NCI-H1436 (cell line): ENCODE measurements at places on chromosomes 4 and X.

DNA sequence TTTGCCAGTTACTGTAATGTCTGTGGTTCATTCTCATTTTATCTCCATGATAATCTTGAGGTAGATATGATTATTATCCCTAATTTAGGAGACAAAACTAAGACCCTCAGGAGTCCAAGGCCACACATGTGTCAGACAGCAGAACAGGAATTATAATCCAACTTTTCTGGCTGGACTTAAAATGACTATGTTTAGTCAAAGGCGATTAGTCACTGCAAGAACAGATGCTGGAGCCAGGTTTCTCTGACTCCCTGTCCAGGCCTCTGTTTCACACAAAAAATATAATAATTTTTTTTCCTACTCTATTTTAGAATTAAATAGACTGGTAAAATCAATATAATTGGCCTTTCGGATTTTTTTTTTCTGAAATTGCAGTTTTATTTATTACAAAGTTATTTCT lies 56.7 kb upstream of the TMEM131L start:
- no peak for DNase-seq

GRCh38 chrX:323721-324628 lies 5.4 kb upstream of the GTPBP6 start:
- no peak for DNase-seq

DNA sequence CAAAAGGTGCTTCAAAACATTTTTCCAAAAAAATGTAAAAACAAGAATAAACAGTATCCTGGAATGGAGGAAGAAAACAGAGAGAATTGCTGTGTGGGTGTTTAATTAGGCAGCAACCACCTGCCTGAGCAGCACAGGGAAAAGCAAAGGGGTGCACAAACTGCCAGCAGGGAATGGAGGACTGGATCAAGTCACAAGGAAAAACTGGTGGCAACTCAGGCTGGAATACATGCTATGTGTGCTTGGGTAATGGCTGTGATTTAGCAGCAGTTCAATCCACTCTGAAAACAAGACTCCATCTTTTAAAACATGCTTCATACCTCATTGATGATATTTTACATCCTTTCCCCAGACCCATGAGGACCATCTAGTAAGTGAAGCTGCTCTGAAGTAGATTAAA lies 179.5 kb downstream of the HS6ST2 start:
- DNase-seq = no peak

- DNase-seq = no peak
Observed at GRCh38 chrX:7092543-7092942, 55.0 kb upstream of the STS start.

DNA sequence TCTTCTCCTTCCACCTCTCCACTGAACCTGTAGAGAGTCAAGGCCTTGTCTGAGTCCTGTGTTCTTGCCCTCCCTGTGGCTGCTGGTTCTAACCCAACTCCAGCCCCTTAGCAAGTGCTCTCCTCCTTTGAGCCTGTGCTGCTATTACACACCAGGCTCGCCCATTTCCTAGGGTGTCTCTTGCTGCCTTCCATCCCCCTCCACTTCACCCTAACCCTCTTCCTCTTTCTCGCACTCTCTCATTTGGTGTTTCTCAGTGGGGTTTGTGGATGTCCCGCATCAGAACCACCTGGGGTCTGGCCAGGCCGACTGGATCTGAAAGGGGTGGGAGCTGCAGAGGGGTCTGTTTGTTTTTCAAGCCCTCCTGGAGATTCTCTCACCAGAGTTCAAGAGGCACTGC lies 156.7 kb downstream of the SPRY1 start:
- no peak for DNase-seq

- DNase-seq = no peak
Observed at GRCh38 chr4:173057901-173058300, 110.7 kb upstream of the GALNT7 start.

GRCh38 chr4:161919442-161920220 lies 244.2 kb downstream of the FSTL5 start:
- DNase-seq = no peak

- no peak for DNase-seq
Observed at GRCh38 chr4:135282676-135283075, 1081.1 kb upstream of the PABPC4L start.

- no peak for DNase-seq
Observed at GRCh38 chr4:169604131-169604900, 8.1 kb downstream of the NEK1 start.

DNA sequence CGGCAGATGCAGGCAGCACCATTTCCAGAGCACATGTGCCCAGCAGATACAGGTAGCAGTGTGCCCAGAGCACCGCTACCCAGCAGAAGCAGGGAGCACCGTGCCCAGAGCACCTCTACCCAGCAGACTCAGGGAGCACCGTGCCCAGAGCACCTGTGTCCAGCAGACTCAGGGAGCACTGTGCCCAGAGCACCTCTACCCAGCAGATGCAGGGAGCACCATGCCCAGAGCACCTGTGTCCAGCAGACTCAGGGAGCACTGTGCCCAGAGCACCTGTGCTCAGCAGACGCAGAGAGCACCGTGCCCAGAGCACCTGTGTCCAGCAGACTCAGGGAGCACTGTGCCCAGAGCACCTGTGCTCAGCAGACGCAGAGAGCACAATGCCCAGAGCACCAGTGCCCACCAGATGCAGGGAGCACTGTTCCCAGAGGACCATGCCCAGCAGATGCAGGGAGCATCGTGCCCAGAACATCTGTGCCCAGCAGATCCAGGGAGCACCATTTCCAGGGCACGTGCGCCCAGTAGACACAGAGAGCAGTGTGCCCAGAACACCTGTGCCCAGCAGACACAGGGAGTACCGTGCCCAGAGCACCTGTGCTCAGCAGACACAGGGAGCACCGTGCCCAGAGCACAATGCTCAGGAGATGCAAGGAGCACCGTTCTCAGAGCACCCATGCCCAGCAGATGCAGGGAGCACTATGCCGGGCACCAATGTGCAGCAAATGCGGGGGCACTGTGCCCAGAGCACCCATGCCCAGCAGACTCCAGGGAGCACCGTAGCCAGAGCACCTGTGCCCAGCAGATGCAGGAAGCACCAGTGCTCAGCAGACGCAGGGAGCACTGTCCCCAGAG lies 236.4 kb downstream of the DHRSX start:
- DNase-seq = no peak

DNA sequence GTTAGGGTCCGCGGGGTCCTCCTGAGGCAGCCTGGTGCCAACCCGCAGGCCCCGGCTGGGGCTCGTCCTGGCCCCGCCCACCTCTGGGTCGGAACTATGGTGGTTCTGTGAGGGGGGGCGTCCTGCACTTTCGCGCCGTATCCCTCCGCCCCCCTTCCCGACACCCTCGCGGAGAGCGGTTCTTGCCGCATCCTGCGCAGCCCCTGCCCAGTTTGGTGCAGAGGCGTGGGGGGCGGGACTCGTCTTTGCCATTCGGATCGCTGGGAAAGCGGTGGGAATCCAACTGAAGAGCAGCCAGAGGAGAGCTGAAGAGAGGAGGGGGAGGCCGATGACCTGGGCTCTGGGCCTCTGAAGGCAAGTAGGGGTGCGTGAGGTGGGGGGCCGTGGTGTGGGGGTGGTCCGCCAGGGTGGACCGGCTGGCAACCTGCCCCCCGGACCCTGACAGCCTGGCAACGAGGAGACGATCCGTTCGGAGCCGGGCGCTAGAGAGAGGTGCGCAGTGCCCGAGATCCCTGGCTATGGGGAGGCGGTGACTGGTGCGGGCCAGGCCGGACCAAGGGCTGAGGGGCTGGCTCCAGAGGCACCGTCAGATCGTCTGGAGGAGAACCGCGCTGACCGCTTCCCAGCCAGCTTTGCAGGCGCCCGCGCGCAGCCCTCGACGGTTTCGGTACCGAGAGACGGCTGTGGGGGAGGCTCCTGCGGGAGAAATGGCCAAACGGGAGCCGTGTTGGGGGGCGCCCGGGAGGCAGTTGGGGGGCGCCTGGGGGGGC lies at the start of gene GPRASP1:
Gene GPRASP1, plus strand, starts transcription at position 242 of the 770 bp plus-strand sequence. CDS start 2,431 bp downstream, outside the sequence.
- peak; percentile 41 for DNase-seq

DNA sequence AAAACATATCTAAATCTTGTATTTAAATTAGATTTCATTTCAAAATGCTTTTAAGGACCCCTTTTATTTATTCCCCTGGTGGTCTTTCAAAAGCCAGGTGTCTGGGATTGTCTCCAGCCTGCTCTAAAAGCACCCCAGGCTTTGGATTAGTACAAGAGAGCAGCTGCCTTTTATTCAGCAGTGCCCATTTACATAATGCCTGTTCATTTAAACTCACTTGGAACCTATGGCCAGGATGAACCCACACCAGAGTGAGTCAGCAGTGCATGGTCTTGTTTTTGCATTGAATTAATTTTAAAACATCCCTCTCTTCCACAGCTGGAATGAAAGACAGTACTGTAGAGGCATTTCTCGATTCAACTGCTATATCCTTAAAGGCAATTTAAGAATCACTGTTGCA lies 64.1 kb upstream of the TENM3 start:
- DNase-seq = peak; percentile 73

DNA sequence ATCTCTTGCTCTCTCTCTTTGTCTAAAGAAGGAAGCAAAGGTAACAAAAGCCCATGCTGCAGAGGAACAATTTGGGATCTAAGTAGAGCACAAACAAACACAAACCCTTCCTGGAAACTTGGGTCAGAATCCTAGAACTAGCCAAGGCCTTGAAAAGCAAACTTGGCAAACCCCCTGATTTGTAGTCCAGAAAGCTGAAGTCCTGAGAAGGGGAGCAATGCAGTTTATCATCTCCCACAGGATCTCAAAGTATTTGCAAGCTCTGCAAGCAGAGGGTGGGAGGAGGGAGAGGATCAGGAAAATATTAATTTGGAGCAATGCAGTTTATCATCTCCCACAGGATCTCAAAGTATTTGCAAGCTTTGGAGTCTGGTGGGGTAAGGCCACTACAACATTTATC lies 379.5 kb upstream of the FGF13 start:
- DNase-seq = no peak

GRCh38 chr4:7421356-7422150 lies 13.2 kb downstream of the PSAPL1 start:
- no peak for DNase-seq

DNA sequence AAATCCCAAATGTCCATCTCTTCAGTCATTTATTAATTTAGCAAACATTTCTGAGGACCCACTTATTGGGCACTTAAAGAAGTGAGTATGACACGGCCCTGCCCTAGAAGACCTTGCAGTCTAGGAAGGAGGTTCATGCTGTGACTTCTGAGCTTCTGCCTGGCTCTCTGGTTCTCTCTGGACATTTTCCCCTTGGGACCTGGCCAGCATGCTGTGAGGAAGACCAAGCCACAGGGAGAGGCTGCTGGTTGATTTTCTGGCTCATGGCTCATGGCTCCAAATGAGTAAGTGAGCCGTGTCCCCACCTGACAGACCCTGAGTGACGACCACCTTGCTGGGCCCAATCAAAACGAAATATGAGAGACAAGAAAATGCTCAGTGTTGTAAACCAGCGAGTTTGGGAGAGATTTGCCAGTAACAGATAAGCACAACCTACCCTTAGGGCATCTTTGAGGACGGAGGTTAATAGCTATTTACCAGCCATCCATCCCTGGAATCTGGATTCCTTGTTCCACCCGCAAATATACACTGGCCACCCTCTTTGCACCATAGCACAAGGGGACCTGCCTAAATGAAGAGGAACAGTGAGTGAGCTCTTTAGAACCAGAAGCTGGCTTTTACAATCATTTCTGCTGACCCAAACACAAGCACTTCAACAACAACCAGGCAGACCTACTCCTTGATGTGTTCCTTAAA lies 876 bp downstream of the MPP1 start:
- DNase-seq = no peak

GRCh38 chrX:57677132-57677858 lies 2.8 kb downstream of the NLRP2B start:
- DNase-seq = no peak

DNA sequence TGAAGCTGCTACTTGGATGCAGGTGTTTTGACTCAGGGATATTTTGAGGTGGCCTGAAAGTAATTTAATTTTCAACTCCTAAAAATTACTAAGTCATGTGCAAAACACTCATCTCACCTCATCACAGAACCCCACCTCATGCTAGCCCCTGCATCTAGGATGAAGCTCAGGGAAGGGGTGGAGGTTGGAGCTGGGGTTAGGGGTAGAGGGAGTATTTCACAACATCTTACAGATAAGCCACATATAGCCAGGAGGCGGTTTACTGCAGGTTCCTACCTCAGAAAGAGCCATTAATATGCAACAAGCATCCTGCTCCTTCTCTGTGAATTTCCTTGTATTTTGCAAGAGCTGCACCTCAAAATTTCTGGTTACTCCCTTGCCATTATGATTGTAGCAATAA lies 70.5 kb upstream of the TSPAN5 start:
- no peak for DNase-seq

DNA sequence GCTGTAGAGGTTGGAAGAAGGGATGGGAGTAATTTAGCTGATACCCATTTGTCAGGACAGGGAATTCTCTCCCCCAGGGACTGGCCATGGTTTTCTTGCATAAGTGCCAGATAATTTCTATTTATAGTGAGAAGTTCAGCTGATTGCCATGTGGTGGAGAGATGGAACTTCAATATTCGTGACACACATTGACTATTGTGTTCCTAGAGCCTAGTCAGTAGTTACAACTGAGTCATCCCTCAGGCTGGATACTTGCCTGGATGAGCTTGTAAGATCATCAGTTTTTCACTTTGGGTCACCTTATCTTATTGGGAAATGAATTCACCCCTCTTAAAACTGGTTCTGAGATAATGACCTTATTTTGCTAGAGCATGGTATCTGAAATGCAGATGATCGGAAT lies 32.2 kb downstream of the CFAP299 start:
- no peak for DNase-seq

DNA sequence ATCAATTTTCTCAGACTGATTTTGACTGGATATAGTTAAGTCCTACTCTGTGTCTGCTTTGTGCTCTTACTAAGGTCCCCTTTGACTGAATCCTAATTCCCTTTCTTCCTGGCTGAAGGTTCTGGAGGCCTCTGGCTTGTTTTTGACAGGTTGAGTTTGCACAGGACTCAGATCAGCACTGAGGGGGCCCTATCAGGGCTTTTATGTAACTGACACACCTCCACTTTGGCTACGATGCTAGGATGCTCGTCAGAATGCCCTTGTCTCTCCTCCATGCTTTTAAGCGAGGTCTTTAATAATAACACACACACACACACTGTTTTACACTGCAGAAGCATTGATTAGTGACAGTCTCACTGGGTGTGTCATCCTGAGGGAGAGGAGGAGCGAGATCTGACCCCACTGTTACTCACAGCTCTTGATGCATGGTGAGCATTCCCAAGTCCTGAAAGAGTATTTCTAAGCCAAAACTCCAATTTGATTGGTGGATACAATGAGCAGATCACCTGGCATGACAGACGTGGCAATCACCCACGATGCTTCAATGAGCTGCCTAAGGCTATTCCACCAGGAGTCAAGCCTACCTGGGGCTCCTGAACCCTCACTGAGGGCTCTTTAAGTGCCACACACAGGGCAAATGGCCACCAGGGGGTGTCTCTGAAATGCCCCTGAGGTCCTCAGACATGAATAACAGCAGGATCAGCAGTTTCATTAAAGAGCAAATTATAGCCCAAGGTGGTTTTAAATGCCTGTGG lies 130.4 kb upstream of the CPEB2 start:
- no peak for DNase-seq

GRCh38 chr4:122218762-122219161 lies 66.6 kb downstream of the BLTP1 start:
- no peak for DNase-seq

- DNase-seq = no peak
Observed at GRCh38 chr4:48796191-48796926, 16.3 kb upstream of the FRYL start.

GRCh38 chr4:56323327-56323726 lies 64.0 kb downstream of the AASDH start:
- no peak for DNase-seq
